ENCODE measurements at places on chromosomes 6 and 20.

DNA sequence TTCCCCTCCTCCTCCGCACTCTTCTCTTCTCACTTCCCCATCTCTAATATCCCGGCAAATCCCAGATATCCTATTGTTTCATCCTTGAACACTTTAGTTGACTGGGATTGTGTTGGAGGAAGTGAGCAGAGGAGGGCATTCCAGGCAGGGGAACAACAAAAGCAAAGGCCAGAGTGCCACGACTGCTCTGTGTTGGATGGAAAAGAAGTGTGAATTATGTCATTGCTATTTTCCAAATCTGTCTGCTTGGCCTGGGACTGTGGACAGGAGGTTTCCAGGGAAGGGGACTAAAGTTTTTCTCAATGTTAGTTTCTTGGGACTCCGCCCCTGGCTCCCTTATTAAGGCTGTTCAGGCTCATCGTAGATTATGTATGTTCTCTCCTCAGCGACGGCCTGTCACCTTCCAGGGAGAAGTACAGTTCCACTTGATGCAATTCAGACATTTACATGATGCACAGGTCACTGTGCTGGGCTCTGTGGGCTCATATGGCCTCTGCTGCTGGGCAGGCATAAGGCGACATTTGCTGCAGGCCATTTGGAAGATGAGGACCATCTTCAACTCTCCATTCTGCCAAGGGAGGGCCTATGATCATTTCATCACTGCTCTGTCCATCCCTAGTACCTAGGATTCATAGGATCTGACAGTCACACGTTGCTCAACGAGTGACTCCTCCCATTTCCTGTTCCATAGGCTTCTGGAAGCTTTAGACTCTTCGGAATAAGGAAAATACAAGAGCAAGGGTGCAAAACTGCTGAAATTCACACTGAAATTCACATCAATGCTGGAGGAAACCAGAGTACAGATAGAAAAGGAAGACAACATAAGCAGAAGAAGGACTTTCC lies 99.1 kb upstream of the KCNK16 start:
- no peak for DNase-seq

DNA sequence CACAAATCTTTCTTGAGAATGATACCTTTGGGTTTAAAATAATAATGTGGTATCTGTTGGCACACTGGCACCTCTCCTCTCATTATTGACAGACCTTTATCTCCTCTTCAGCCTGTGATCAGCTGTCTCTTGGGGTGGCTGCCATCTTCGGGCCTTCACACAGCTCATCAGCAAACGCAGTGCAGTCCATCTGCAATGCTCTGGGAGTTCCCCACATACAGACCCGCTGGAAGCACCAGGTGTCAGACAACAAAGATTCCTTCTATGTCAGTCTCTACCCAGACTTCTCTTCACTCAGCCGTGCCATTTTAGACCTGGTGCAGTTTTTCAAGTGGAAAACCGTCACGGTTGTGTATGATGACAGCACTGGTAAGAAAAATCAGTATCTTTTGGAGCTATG lies 232.8 kb downstream of the GRIK2 start:
- no peak for DNase-seq

GRCh38 chr20:5354901-5355300 lies 38.1 kb upstream of the PROKR2 start:
- no peak for DNase-seq

DNA sequence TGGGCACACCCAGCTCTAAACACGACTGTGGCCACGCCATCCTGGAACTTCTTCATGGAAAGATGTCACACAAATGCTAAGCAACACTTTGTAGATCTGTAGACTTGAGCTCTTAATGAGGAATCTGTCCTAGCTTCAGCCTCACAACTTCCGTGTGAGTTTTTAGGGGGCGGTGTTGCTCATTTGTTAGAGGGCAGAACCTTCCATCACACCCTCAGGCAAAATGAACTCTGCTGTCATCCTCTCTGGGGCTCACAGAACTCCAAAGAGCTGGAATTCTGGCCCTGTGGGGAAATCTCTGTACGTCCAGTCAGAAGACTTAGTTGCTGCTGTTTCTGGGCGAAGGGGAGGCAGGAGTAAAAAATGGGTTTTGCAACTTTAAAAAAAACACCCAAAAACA lies 49.8 kb downstream of the NRN1 start:
- no peak for DNase-seq

- DNase-seq = peak; percentile 71
Measured at GRCh38 chr20:38633577-38634093, 32.0 kb downstream of the ARHGAP40 start.

DNA sequence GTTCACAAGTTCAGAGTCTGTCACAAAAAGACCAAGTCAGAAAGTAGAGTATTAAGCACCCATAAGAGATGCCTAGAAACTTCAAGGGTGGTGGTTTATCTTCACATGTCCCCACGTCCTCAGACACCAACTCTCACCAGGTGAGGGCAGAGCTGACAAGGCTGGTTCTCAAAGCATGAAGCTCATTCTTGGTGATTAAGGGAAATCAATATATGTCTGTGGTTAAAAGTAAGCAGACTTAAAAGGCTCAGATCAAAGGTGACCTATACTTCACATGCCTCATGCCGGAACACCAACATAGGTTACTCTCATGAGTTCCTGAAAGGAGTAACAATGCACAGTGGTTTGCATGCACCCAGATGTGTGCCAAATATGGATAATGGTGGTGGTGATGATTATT lies 27.0 kb downstream of the IL17A start:
- DNase-seq = no peak

DNA sequence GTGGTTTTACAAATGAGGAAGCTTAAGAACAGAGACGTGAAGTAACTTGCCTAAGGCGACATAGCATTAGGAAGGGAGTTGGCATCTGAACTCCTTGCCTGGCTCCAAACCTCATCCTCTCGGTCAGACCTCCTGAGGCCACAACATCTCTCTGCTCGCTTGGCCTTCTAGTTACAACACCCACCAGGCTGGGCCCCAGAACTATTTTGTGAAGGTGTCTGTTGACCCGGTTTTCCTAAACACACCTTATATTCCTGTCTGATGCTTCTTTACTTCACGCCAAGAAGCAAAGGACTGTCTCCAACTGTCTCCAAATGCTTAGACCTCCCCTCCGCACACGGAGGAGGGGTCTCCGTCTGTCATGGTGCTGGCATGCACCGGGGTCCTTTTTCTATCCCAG lies 326.6 kb downstream of the THBS2 start:
- no peak for DNase-seq
